ENCODE measurements at places on chromosomes 4 and X.

DNA sequence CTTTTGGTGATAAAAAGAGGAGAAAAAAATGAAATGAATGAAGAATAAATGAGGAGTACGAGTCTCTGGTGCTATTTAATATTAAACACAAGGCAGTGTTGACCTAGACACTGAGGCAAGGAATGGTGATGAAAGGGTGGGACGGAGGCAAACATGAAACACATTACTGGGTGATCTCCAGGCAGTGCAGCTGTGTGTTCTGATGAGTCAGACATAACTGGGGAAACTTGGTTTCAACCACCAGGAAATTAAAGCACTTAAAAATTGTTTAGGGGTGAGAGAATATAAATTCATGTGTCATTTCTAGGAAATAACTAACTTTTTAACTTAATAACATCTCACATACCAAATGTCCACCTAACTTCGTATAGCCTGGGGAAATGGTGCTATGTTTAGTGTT, 19.7 kb upstream of the CXCL6 start:
- DNase-seq, result no peak

DNA sequence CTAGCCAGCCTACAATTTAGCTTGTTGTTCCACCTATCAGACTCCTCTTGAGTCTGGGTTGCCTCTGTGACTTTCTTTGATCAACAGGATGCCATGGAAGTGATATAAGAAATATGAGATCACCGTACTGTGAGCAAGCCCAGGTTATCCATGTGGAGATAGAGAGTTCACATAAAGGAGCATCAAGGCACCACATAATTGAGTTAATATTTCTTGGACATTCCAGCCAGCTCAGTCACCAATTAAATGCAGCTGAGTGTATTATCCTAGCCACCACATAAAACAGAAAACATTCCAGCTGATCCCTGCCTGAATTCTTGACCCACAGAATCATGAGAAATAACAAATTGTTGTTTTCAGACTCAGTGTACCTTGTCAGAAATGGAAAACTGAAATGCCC, 253.6 kb downstream of the PPP1R2C start:
- DNase-seq, result no peak

GRCh38 chrX:143461606-143462005, 55.7 kb downstream of the SPANXN3 start:
- no peak for DNase-seq

DNA sequence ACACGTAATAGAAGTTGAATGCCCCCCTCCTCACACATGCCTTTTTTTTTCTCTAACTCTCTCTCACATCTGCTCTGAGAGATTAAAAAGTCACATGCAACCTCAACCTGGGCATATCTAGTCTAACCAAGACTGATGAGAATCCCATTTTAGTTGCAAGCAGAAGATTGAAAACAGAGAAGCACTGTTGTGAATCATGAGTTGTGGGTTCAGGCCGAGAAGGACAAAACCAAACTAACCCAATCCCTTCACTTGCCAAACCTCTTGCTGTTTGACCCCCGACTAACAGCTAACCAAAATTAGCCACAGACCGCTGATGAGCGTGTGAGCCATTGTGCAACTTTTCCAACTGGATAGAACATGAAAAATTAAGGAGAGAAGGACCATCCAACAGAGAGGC, 31.8 kb downstream of the CXCL1 start:
- DNase-seq, result no peak

DNA sequence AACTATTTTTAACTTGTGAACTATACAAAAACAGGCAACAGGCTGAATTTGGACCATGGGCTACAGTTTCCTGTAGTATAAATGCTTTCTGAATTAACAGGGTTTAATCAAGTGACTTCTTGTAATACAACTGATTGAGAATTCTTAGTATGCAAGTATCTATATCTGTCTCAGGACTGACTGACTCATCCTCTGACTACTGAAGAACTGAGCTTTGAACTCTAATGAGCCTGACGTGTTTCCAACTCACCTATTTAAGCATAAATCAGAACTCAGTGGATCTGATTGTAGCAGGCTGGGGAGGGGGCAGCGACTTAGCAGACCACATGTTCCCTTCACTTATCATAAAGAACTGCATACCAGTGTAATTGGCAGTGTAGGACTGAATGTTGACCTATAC, 7.8 kb downstream of the SPATA4 start:
- DNase-seq, result no peak

DNA sequence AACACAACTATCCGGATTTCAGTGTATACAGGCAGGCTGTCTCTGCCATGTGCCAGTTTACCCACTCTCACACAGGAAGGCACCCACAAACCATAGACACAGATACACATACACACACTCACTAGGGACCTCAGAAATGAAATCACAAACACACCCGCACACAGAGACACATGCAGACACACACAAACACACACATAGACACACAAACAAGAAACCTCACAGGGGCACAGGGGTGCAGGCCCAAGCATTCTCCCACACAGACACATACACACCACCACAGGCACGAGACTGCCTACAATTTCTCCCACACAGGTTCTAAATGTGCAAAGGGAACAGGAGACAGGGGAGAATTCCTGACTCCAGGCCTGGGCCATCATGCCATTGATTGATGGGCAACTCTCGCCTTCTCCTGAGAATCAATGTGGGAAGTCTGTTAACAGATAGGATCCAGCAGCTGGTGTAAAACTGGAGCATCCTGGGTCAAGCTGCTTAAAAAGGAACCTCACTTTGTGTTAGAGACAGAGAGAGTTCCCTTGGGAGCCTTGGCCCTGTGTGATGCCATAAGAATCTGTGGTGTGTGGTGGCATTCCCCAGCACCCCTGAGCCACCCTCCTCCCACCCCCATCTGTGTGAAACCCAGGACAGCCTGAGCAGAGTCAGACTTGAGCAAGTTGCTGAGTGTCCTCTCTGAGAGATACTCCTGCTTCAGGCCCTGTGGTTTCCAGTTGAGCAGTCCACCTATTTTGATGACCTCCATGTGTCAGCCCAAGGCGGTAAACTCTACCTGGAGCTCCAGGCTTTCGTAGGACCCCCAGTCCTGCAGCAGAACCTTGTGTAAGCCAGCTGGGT, 33.9 kb downstream of the NBDY start:
- DNase-seq, result no peak

DNA sequence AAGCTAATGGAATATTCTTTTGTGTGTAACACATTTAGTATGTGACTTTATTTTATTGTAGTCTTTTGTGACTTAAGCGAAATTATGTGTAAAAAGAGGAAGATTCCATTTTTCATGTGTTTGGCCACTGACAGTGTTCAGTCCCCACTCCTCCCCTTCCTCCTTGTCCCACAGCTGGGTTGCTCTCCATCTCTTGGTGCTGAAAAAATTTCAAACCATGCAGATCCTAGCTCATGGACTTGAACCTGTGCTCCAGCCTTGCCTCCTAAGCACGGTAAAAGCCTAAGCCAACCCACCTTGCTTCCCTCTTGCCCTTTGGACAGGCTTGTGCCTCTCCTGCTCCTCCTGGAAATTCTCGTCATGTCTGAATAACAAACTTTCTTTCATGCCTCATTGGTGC, 2008.5 kb upstream of the TENM3 start:
- no peak for DNase-seq

DNA sequence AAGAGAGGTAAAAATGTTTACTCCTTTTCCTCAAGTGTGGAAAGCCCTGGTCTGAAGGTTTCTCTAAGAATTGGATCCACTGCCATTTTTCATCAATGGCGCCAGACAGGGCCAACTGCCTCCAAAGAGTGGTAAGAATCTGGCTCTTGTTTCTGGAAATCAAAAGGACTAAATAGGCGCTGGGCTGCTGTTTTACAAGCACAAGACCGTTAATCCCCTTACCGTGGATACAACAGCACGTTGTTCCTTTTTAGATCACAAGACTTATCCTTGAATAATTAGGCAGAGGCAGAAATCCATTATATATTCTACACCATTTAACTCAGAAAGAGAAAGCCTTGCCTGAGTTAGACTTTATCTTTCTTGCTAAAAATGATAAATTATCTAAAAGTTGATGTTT, 10.6 kb downstream of the CLTRN start:
- no peak for DNase-seq

DNA sequence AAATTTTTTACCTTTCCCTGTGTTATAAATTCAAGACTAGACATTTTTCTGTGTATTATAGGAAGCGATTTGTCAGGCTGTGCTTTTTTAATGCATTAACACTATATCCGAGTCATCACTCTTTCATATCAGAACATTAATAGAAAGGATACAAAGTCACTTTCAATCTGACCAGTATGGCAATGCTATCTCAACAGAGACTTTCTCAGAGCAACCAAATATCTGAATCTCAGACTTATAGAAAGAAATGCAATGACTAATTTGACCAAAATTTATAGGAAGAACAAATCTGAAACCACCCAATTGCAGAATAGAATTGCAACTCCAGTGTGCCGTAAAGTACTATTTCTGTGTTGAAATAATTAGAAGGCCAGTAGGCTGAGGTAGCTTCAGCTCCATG, 473 bp upstream of the TKTL2 start:
- no peak for DNase-seq

Measured in stimulated activated CD4-positive, alpha-beta T cell treated with anti-CD3 and anti-CD28 coated beads, Interleukin-1b, Interleukin-23, amount 100 ng/mL, for 1 hour (primary cell).